Prostate gland (tissue), 2 donors: ENCODE measurements at places on chromosomes 13 and 19. TPM values are rescaled to one million over a fixed set of nuclear protein-coding genes. Genes with fewer than 3 reads are reported as not detected.

DNA sequence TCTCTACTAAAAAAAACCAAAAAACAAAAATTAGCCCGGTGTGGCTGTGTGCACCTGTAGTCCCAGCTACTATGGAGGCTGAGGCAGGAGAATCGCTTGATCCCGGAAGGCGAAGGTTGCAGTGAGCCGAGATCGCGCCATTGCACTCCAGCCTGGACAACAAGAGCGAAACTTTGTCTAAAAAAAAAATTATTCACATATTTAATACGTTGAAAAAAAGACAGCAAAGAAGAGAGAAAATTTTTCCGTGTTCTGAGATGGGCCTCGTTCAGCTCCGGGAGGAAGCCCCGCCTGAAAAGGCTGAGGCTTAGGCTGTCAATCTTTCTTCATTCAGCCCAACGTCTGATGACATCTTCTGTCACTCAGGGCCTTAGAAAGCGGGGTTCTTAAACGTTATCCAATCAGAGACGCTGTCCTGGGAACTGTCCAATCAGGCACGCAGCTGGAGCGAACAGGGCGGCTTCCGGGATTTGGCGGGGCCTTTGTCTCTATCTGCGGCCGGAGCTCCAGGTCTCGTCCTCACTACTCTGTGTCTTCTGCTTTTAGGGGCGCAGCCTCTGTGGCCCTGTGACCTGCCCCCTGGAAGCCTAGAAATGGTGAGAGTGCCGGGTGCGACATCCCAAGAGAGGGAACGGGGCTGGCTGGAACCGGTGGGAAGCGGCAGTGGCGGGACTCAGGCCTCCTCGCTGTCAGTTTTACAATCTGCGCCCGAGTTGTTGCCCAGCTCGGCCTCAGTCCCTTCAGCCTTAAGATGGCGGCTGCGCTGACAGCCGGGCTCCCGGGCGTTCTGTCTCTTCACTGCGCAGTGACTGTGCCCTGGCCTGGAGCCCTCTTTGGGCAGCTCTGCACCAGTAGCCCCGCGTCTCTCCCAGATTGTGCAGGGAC is at the start of gene ZNF726:
Gene ZNF726, plus strand, starts transcription at position 485 of the 885 bp plus-strand sequence. Its CDS starts 109 bp downstream, at position 594.
- H3K36me3 ChIP-seq: no peaks in the 10 kb centered on the region
- peak within 1 kb of the TSS; percentile 49 for H3K27ac ChIP-seq
- no peaks in the 10 kb centered on the region for H3K27me3 ChIP-seq
- no peaks in the 10 kb centered on the region for H3K4me1 ChIP-seq
- peak; percentile 86 for DNase-seq

GRCh38 chr13:52878831-52879230 is 30.4 kb upstream of the PCDH8 start:
- no peak overlapping the region for H3K27ac ChIP-seq
- H3K4me3 ChIP-seq: no peak overlapping the region
- H3K27me3 ChIP-seq: no peaks in the 10 kb centered on the region
- no peak for DNase-seq
- H3K36me3 ChIP-seq: no peaks in the 10 kb centered on the region
- no peaks in the 10 kb centered on the region for H3K4me1 ChIP-seq

GRCh38 chr19:7386769-7387168 is 38.0 kb downstream of the ARHGEF18 start:
- no peak for DNase-seq
- H3K4me3 ChIP-seq: no peak overlapping the region
- no peaks in the 10 kb centered on the region for H3K4me1 ChIP-seq
- no peaks in the 10 kb centered on the region for H3K27me3 ChIP-seq
- H3K27ac ChIP-seq: no peak overlapping the region

DNA sequence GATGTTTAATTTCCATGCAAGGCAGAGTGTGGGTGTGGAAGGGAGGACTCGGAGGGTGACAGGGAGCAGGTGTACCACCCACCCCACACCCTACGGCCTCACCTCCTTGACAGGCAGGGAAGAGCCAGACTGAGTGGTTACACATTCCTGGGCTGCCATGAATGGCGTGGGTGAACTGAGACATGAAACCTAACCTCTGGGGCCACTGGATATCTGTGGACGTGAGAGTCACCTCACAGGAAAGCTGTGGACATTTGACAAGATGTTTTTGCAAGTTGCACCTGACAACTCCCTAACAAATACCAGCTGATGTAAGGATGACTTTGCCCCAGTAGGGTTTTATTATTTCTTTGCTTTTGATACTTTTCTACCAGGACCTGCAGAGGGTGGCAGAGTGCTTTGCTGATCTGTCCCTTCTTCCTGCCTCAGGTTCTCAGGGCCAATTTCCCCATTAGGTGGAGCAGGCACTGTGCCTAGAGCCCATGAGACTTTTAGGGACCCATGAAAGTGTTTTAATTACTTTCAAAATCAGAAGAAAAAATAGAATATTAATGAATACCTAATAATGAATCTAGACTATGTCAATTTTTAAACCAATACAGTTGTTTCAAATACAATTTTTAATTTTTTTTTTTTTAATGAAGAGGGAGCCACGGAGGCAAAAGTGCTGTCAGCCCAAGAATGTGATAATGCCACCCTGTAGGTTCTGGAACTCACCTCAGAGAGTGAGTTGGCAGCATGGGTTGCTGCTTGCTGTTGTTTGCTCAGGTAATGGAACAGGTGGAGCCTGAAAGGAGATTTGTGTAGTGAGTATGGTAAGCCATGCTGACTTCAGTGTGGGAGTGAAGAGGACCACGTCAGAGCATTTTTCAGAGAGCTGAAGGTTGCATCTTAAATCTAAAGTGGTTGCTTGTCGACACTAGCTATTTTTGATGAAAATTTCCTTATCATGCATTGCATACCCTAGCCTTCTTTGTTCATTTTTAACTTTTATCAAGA is 58.0 kb upstream of the CYSLTR2 start:
- peak; percentile 42 for DNase-seq
- no peaks in the 10 kb centered on the region for H3K4me1 ChIP-seq
- no peak overlapping the region for H3K27ac ChIP-seq
- H3K4me3 ChIP-seq: no peak overlapping the region
- no peaks in the 10 kb centered on the region for H3K27me3 ChIP-seq
- no peaks in the 10 kb centered on the region for H3K36me3 ChIP-seq

DNA sequence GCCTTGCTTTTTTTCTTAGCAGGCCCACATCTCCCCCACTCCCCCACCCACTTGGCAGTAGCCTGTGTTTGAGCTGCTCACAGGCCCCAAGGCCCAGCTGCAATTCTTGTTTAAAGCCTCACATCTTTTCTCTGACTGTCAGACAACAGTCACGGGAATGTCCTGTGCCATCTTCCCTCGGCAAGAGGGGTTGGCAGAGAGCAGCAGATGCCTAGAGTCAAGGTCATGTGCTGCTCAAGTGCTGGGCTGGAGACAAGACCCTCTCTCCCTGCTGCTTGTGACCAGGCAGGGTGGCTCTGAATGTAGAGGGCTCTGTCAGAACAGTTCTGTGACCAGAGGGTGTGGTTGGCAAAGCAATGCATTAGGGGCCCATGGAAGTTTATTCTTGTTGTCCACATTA is 47.4 kb downstream of the BBC3 start:
- no peak overlapping the region for H3K27ac ChIP-seq

DNA sequence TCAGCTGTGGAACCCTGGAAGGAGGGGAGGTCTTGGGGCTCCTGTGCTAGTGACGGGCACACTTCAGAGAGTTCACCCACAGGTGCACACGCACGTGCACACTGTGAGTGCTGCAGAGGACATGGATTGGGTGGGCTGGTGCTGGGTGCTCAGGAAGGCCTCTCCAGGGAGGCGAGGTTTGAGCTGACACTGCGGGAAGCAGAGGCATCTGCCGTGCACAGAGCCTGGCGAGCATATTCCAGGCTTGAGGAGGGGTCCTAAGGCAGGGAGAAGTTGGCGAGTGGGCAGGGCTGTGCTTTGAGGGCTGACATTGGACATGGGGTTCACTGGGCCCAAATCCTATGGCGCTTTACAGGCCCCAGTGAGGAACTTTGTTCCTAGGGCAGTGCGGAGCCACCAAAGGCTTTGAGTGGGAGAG is 25.6 kb downstream of the CCDC8 start:
- peaks cover 3% of the 10 kb centered on the region for H3K36me3 ChIP-seq
- no peak for DNase-seq
- no peaks in the 10 kb centered on the region for H3K27me3 ChIP-seq
- H3K27ac ChIP-seq: no peak overlapping the region
- no peaks in the 10 kb centered on the region for H3K4me1 ChIP-seq
- no peak overlapping the region for H3K4me3 ChIP-seq

DNA sequence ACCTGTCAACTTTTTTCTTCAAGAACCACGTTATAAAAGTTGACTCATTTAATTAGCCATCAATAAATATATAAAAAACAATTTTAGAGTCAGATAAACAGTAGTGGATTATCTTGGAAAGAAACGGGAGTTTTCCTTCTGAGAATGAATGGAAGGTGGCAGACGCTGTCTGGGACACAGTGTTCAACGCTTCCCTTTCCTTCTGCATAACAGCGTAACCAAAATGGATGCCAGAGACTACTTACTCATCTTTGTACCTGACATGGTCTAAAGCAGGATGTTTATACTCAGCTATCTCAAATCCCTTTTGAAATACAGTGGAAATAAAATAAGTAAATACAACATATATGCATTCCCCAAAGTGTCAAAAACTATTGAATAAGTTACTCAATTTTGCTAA is 195.2 kb downstream of the LHFPL6 start:
- no peaks in the 10 kb centered on the region for H3K36me3 ChIP-seq
- no peak overlapping the region for H3K4me3 ChIP-seq
- H3K27me3 ChIP-seq: no peaks in the 10 kb centered on the region
- H3K27ac ChIP-seq: no peak overlapping the region

DNA sequence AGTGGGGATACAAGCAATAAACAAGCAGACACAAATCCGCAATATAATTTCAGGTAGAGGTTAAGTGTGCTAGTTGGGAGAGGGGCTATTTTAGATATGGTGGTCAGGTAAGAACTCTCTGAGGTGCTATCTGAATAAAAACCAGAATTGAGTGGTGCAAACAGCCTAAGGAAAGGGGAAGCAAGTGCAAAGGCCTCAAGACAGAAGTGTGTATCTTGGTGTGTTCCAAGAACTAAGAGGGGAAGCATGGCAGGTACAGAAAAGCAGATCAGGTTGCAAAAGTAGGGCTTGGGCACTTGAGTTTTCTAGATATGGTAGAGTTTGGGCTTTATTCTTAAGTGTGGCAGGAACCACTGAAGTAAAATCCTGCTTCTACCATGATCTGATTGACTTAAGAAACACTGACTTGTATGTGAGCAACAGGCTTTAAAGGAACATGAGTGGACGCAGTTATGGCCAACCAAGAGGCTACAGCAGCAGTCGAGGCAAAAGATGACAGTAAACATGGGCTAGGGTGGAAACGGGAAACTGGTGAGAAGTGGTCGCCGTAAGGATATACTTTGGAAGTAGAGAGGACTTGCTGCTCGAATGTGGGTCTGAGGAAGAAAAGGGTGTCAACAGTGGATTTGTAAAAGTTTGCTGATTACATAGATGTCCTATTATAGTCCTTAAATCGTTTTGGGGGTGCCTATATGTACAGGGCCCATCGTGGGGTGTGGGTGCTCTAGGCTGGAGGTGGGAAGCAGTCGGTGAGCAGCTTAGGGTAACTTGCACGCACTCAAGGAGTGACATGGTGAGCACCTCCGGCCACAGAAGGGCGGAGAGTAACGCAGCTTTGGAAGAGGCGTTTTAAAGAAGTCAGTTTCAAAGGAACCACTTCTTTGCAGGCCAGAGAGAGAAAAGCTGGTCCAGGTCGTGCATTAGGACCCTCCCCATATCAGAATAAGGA is 677 bp downstream of the TGDS start:
- H3K4me3 ChIP-seq: peak overlapping the region; percentile 72
- no peaks in the 10 kb centered on the region for H3K4me1 ChIP-seq
- no peaks in the 10 kb centered on the region for H3K36me3 ChIP-seq
- peak overlapping the region; percentile 77 for H3K27ac ChIP-seq
- H3K27me3 ChIP-seq: no peaks in the 10 kb centered on the region

DNA sequence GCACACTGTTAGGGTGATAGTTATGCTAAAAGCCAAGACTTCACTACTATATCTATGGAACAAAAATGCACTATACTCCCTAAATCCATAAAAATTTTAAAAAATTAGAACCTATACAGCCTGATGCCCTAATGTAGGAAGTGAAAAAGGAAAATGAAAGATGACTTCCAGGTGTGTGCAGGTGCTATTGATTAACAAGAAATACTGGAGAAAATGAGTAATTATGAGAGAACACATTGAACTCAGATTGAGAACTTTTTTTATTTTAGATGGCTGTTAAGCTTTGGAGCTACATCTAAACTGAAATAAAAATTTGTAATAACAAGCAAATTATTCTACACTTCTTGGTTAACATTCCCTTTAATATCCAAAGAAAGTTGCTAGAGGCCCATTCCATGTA is 1015.7 kb downstream of the PCDH9 start:
- no peaks in the 10 kb centered on the region for H3K36me3 ChIP-seq
- no peaks in the 10 kb centered on the region for H3K4me1 ChIP-seq

DNA sequence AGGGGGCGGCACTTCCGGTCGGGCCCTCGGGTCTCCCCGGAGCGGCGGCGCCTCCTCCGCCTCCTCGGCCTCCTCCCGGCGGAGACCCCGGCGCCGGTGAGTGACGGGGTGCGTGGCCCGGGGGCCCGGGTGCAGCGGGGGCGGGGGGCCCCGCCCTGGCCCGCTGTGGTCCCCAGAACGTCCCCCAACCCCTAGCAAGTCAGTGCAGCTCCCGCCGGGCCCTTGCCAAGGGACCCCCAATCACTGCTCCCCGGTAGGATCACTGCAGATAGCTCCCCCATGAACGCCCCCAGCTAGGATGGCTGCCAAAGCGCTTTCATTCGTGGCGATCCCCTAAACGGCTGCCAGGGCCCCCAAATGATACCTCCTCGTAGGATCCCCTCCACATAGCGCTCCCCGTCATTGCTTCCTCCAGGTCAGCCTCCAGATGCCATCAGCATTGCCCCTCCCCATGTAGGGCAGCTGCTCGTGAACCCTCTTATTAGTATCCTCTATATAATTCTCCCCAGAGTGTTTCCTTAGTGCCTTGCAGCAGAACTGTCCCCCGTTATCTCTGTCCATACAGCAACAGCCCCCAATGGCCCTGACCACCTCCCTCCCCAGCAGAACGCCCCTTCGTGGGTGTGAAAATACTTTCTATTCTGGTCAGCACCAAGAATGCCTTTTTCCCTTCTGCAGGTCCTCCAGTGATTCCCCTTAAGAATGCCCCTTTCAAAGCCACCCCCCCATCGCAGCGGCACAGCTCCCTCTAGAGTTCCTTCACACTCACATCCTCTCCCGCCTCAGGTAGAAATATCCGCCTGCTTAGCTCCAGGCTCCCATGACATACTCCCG is at the start of gene ZNF865:
Gene ZNF865, plus strand, starts transcription at position 11 of the 834 bp plus-strand sequence. CDS start 7,972 bp downstream, outside the sequence.
- H3K27me3 ChIP-seq: no peaks in the 10 kb centered on the region
- H3K36me3 ChIP-seq: no peaks in the 10 kb centered on the region
- H3K4me1 ChIP-seq: peaks cover 9% of the 10 kb centered on the region
- peak; percentile 69 for DNase-seq
- peak within 1 kb of the TSS; percentile 95 for H3K27ac ChIP-seq

- H3K4me3 ChIP-seq: no peak overlapping the region
- H3K4me1 ChIP-seq: no peaks in the 10 kb centered on the region
- no peaks in the 10 kb centered on the region for H3K27me3 ChIP-seq
- DNase-seq: no peak
- H3K27ac ChIP-seq: no peak overlapping the region
Observed at GRCh38 chr19:29629836-29630534, 23.9 kb downstream of the POP4 start.

GRCh38 chr19:46489445-46490272 is 6.0 kb downstream of the PNMA8B start:
- H3K27me3 ChIP-seq: peaks cover 3% of the 10 kb centered on the region
- H3K4me1 ChIP-seq: no peaks in the 10 kb centered on the region
- no peak overlapping the region for H3K27ac ChIP-seq
- no peaks in the 10 kb centered on the region for H3K36me3 ChIP-seq

SLC6A16 gene
- total RNA-seq: 4.3 TPM

PRR19 gene
- 0.32 TPM for total RNA-seq

SHISA2 gene
- total RNA-seq: 21.6 TPM

ZNF17 gene
- 10.8 TPM for total RNA-seq

FPR1 gene
- 0.77 TPM for total RNA-seq

ZNF677 gene
- 28.1 TPM for total RNA-seq

KLF5 gene
- total RNA-seq: 42.3 TPM

CELF5 gene
- total RNA-seq: 0.36 TPM
